ENCODE measurements at places on chromosomes 11 and 22.
A peak's percentile ranks its signal among the peaks of the same experiment; 100 is the strongest.

GRCh38 chr11:125886997-125887372, 483 bp upstream of the HYLS1 start:
- no peak for DNase-seq

DNA sequence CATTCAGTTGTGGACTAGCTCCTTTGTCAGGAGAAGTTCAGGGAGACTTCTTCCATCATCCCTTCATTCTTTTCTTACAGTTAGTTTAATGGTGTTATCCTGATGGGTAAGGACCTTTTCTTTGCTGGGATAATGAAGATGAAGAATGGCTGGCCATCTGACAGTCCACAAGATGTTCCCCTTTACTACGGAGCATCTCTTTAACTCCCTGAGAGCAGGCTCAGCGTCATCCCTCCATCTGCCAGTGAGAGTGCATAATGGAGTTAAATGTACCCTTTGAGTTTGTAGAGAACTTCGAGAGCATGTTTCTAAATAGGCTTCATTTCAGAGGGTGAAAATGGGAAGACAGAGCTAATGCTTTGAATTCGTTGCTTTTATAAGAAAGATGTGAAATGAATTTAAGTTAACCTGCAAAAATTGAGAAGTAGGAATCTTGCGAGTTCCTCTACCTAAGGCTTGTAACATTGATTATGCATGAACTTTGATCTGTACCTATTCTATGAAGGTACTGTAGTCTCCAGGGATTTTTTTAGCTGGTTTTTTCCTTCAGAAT, 1.7 kb downstream of the EP300 start:
- DNase-seq, result no peak

DNA sequence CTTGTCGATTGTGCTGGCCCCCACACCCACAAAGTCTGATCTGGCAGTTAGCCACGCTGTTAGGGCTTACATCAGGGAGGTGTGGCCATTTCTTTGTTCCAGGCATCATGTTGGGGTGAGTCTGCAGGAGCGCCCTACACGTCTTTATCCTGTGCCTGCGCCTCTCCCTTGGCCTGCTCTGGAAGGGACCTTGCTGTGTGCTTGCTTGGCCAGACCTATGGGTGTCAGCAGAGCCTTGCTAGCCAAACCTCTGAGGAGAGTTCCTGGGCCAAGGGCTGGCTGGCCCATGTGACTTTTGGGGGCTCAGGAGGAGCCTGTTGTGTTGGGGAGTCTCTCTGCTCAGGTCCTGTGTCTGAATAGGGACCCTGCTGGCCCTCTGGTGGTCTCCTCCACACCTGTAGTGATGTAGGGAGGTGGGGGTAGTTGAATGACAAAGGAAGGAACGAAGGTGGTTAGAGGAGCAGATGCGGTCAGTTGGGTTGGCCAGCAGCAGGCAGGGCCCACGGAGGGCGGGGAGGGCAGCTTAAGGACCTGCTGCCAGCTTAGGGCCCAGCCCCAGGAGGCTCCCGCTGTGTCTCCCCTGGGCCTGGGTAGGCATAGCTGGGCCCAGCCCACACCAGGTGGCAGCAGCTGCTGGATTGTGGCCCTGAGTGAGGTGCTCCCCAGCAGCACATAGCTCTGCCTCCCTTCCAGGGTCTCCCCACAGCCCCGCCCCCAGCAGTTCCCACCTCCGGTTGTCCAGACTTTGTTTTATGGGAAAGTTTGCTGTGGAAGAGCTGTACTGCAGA, 7.9 kb downstream of the PPIL2 start:
- DNase-seq, result no peak

DNA sequence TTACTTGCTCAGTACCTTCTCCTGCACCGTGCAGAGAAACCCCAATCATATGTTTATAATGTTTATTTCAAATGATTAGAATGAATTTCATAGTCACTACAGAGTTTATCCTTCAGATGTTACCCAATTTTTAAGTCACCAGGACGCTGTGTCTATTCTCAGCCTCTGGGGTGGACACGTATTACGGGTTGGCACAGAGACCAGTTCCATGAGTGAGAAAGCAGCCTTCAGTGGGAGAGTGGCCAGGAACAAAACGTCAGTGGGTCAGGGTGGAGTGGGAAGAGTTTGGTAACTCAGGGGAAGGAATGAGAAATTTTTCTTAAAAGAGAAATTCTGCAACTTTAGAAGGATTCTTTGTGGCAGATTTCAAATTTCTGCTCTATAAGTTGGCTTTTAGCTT, 77.1 kb upstream of the MTMR2 start:
- no peak for DNase-seq

- no peak for DNase-seq
Measured at GRCh38 chr11:114346709-114347141, 50.5 kb downstream of the NNMT start.

GRCh38 chr11:33317662-33318061, 60.5 kb downstream of the HIPK3 start:
- DNase-seq, result no peak

GRCh38 chr11:19395050-19395449, 154.3 kb upstream of the E2F8 start:
- DNase-seq, result no peak

DNA sequence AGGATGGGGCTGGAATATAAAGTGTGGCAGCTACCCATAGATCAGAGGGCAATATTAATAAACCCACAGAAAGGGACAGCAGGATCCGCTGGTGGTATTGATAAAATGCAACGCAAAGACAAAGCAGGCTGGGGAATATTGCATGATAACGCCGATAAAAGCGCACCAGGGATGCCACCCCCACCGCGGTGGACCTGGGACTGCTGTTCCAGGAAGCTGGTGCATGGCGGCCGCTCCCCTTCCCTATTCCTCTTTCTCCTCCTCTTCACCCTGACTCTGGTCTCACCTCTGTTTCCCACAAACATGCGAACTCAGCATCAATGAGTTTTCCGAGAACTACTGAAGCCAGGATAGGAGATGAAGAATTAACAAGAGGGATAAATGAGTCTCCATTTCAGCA, 20.2 kb downstream of the SPATA19 start:
- no peak for DNase-seq

DNA sequence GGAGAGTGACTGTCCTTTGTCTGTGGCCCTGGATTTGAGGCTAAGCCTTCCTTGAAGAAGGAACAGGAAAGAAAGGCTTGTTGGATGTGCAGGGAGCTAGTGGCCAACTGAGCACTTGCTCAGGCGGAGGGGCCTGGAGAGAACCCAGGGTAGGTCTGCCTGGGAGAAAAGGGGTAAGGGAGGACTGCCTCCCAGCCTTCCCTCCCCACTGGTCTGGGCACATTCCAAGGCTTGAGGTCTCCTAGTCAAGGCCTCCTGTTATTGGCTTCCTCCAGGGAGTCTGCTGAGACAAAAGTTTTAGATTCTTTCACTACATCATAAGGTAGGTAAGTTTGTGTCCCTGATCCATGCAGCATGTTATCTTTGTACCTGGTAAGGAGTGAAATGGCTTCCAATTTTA, 15.2 kb downstream of the KCNQ1OT1 start:
- no peak for DNase-seq

DNA sequence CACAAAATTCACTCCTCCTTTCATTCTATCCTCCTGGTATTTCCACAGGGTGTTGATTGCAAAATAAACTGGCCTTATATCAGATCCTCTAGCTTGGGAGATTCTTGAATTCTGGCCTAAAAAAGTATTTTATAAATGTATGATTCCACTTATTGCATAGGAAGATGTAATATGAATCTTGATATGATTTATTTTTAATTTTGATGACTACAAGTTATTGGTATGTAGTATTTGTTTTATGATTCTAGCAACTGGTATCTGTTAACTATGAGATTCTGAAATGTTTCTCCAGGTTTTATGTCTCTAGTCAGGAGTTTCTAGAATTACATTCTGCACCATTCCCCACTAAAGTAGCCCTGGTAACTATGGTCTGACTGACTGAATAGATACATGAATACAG, 373.9 kb upstream of the C11orf87 start:
- no peak for DNase-seq

DNA sequence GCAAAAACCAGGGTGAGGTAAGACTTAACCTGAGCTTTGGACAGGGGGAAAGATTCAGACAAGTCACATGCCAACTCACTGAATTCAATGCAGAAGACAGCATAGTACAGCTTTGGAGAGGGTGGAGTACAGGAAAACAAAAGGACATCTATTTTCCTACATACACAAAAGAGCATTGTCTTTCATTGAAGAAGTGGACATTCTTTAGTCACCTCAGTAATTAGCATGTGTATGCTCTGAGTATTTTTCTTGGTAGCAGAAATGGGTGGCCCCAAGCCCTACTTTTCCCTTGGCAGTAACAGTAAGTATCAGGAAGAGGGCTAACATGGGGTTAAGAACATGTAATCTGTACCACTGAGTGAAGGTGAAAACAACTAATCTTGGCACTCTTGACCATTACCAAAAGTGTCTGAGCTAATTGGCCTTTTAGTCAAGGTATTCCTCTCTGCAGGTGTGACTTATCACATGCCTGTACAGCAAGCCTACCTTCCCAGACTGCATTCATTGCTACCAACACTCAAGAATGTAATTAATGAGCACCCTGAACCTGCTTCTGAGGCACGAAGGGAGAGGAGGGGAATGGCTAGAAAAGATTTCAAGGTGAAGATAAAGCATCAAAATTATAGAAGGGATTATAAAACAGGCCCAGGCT, 33.9 kb downstream of the SYTL2 start:
- no peak for DNase-seq

GRCh38 chr11:110989428-110990133, 255.9 kb upstream of the POU2AF2 start:
- DNase-seq, result no peak

GRCh38 chr11:39361557-39361956, 2097.9 kb downstream of the LRRC4C start:
- DNase-seq, result no peak

GRCh38 chr11:7628660-7629059, 44.6 kb downstream of the CYB5R2 start:
- no peak for DNase-seq

DNA sequence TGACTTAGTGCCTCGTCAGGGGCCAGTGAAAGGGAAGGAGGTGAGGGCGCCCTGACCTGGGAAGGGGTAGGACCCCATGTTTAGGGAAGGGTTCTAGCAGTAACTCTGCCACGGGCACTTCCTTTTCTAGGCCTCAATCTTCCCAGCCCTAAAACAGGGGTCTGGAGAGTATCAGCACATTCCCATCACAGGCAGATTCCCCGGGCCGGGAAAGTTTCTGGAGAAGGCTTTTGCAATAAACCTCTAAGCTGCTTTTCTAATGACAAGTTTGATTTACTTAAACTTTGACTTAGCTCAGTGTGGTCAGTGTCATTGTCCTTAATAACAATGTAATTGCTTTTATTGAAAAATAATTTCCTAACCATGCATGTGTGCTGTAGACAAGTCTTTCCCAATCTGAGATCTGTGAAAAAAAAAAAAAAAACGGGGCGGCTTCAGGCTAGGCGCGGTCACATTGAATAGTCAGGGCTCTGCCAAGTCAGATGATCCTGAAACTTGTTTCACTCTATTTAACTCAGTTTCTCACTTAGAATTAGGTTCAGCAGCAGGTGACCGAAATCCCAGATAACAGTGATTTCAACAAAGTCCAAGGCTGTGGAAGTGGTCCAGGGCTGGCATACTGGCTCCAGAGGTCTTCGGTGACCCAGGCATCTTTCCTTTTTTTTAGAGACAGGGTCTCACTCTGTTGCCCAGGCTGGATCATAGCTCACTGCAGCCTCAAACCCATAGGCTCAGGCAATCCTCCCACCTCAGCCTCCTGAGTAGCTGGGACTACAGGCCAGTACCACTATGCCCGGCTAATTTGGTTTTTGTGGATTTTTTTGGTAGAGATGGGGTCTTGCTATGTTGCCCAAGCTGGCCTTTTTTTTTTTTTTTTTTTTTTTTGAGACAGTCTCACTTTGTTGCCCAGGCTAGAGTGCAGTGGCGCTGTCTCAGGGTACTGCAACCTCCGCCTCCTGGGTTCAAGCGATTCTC, 19.5 kb upstream of the TAB1 start:
- DNase-seq, result no peak

GRCh38 chr11:57309106-57310059, 15.4 kb downstream of the TNKS1BP1 start:
- DNase-seq, result no peak

DNA sequence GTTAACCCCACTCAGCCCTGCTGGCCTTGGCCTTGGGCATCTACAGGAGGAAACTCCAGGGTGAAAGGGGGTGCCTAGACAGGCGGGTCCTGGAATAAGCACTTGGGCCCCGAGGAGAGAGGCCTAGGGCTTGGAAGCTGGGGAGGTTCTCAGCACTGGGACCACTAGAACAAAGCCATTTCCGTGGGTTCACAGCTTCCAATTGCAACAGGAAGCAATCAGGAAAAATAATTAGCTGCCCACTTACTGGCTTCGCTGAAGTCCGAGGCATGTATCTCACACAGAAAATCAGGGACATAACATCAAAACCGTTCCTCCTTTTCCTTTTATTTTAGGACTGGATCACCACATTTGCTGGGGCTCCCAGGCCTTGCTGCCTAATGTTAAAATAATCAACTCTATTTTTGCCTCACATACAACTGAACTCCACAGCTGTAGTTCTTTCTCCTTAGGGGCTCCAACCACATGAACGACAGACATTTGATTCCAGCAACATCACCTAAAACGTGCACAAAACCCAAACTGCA, 161.1 kb upstream of the GRK3 start:
- DNase-seq, result no peak

GRCh38 chr11:6755303-6755952, 16.3 kb downstream of the OR2AG2 start:
- no peak for DNase-seq

- DNase-seq, result no peak
Measured at GRCh38 chr11:67099831-67100324, 19.2 kb upstream of the KDM2A start.

GRCh38 chr11:72930008-72930407, 115.8 kb downstream of the ATG16L2 start:
- DNase-seq, result peak; percentile 4

DNA sequence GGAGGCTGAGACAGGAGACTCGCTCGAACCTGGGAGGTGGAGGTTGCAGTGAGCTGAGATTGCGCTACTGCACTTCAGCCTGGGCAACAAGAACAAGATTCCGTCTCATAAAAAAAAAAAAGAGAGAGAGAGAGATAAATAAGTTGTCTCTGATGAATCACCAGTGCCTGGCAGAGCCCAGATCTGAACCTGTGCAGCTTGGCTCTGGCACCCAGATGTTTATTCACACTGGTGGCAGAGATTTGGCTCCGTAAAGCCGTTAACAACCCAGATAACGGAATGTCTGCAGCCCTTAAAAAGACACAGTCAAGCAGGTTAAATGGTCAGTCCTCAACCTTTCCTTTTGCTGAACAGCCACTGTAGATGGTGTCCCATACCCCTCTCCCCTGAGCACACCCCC, 33.5 kb upstream of the RTL6 start:
- no peak for DNase-seq

DNA sequence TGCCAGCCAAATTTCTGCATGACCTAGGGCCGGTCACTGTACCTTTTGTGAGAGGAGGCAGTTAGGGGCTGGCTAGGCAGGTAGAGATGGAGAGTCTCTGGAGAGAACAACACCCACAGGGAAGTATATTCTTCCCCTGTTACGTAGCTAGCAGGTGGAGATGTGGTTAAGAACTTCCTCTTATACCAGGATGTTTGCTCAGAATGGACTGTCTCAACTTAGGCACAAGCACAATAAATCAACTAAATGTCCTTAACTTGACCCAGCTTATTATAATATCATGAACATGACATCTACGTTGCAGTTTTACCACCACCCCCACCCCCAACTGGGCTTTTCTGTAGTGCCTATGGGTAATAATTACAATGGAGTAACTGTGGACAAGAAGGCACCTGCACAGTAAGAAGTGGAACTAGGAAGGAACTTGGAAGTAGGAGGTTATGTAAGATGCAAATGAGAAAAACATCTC, 60.7 kb upstream of the MPEG1 start:
- no peak for DNase-seq

- no peak for DNase-seq
Measured at GRCh38 chr22:44153710-44154109, 27.0 kb upstream of the PARVG start.

GRCh38 chr11:530960-531831, 4.2 kb downstream of the HRAS start:
- no peak for DNase-seq

Measured in NCI-H510A (cell line).